Activated CD8-positive, alpha-beta memory T cell treated with anti-CD3 and anti-CD28 coated beads for 4 hours (primary cell): ENCODE measurements at places on chromosomes 2 and 18.

- no peak for DNase-seq
Observed at GRCh38 chr2:68203587-68203986, 45.9 kb downstream of the PNO1 start.

GRCh38 chr2:221293949-221294742 is 278.0 kb downstream of the EPHA4 start:
- no peak for DNase-seq

GRCh38 chr18:32975163-32975436 is 202.3 kb upstream of the KLHL14 start:
- no peak for DNase-seq

- DNase-seq: no peak
Observed at GRCh38 chr18:74529378-74529777, 4.9 kb upstream of the CNDP1 start.

DNA sequence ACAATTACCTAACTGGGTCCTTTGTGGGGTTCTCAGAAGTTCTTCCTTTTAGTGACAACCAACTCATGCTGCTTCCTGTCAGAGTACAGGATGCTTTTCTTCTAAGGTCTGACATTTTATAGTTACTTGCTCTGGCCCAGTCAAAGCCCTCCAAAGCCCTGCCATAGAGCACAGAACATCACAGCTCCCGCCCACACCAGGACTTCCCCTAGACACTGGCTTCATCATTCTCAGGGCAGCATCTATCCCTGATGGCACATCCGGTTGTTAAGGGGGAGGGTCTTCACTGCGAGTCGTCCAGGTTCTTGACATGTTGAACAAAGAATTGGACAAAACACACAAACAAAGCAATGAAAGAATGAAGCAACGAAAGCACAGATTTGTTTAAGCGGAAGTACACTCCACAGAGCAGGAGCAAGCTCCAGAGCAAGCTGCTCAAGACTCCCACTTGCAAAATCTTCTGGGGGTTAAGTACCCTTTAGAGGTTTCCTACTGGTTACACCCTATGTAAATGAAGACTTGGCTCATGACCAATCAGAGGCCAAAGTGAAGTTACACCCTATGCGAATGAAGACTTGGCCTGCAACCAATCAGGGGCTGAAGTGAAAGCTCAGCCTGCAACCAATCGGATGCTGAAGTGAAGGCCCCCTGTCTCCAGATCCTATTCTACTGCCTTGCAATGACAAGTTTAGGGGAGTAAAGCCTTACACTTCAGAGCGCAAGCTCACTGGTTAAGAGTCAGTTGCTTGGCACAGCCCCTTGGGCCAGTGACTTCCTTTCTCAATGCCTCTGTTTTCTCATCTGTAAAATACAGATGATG is 79.0 kb downstream of the HDAC4 start:
- peak; percentile 18 for DNase-seq

- no peak for DNase-seq
Observed at GRCh38 chr2:28311660-28312249, 80.9 kb upstream of the FOSL2 start.

- no peak for DNase-seq
Observed at GRCh38 chr2:172968061-172968469, 107.6 kb upstream of the MAP3K20 start.

DNA sequence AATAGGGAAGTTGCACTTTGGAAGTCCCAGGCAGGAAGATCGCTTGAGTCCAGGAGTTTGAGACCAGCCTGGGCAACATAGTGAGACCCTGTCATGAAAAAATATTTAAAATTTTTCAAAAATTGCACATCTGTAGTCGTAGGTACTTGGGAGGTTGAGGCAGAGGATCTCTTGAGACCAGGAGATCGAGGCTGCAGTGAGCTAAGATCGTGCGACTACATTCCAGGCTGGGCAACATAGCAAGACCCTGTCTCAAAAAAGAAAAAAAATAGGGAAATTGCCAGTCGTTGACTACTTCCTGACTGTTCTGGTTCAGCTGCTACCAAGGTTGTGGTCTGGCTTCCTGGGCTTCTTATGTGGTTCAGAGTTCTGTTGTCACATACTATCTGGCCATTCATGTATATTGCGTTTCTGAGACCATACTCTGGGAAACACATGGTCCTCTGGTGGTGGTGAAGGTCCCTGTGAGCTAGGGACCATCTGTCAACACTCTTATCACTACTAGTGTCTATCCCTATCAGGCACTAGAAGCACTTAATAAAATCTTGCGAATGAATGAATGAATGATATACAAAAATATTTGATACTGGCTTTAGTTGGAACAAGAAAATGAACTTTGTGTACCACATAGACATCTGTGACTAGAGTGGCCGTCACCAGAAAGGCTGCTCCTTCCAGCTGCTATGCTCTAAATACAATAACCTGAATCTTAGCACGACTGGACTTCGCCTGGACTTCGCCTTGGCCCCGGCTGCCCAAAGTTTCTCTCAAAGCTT is 861 bp upstream of the KLHL23 start:
- no peak for DNase-seq

DNA sequence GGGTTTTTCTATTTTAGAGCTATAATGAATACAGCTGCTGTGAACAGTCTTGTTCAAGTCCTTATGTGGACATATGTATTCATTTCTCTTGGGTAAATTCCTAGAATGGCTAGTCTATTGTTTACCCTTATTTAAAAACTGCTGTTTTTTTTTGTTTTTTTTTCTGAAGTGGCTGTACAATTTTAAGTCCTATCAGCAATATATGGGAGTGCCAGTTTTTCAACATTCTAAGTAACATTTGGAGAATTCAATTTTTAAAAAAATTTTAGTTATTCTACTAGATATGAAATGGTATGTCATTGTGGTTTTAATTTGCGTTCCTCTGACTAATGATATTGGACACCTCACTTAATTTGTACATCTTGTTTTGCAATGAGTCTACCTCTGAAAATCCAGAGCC is 349.7 kb downstream of the SATB2 start:
- DNase-seq: no peak

DNA sequence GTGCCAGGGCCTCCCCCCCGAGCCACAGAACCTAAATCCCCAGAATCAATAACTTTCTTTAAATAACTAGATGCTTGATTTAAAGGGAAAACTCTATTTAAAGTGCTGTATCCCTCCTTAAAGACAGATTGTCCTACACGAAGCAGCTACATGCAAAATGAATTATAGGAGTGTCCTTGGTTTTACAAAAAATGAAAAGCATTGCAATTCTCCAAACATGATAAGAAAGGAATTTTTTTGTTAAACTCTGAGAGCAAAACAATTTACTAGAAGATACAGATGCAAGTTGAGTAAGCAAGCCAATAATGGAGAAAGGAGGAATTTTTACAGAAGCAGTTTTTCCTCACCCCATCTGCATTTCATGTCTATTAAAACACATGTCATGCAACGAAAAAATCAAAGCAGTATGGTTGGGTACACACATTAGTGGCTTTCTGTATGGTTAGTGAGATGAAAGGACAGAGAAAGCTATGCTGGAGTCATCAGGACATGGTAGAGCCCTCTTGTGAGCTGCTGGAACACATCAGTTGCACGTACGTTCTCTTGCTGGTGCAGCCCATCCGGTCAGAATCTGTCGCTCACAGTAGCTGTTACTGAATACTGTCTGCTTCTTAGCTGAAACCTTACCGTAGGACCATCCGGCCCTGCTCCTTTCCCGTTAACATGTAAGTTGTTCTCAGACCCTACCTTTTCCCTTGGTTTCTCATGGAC is 25.9 kb upstream of the STEAP3 start:
- DNase-seq: no peak

- no peak for DNase-seq
Observed at GRCh38 chr2:37211212-37211611, 14.9 kb downstream of the CEBPZOS start.

GRCh38 chr2:219446101-219446504 is 11.5 kb downstream of the SPEG start:
- DNase-seq: no peak

DNA sequence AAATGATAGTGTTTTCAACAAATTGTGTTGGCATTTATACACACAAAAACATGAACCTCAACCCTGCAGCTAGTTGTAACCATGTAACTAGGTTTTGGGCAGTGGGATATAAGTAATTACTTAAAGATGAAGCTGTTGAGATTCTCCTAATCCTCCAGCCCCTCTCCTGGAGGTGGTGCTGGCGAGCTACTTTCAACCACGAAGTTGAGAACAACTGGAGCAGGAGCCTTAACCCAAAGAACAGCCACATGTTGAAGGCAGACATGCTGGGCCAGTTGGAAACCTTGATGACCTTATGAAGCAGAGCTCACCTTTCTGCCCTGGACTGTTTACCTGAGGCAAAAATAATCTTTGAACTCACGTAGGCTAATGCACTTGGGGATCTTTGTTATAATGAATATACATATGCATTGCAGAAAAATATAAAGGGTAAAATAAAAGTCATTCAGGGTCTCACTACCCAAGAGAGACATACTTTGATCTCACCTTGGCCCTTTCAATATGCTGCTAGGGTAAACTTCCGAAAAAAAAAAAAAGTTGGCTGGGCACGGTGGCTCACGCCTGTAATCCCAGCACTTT is 89.6 kb upstream of the NPAS2 start:
- no peak for DNase-seq

DNA sequence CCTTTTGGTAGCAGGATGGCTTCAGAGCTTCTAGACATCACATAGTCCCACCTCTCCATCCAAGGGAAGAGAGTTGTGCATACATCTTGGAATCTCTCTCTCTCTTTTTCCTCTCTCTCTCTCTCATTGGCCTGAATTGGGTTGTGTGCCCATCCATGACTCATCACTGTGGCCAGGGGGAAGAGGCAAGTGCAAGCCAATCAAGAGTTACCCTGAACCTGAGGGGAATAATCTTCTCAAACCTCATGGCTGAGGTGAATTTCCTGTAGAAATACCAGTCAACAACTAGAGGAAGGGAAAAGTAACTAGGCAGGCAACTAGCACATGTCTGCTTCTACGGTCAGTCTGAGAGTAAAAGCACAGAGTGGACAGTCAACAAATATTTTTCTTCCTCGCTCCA is 7.3 kb upstream of the CHN1 start:
- no peak for DNase-seq

GRCh38 chr2:175030380-175031271 is 25.4 kb upstream of the CHN1 start:
- no peak for DNase-seq

- DNase-seq: no peak
Observed at GRCh38 chr2:163182764-163183354, 344.3 kb upstream of the KCNH7 start.

GRCh38 chr2:73984203-73984921 is at the start of gene TET3:
Gene TET3 (plus strand): TSS chr2:73984910. CDS start chr2:73986404, 1,494 bp downstream.
- DNase-seq: peak; percentile 45

GRCh38 chr2:143015656-143016055 is 113.6 kb upstream of the ARHGAP15 start:
- DNase-seq: no peak

DNA sequence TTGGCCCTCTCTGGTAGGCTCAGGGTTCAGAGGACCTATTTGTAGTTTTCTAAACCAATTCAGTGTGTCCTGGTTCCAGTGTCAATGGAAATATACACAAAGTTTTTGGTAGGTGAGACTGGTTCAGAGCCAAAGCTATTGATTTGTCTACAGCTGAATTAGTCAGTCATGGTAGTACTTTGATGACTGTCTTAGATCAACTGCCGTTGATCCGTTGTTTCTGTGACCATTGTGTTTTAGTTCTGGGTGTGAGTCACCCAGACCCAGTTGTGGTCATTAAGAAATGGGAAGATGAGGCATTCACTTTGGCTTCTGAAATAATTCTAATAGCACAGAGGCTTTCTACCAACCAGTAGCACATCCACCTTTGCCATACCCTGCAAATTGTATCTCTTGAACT is 16.0 kb upstream of the RPE start:
- no peak for DNase-seq

DNA sequence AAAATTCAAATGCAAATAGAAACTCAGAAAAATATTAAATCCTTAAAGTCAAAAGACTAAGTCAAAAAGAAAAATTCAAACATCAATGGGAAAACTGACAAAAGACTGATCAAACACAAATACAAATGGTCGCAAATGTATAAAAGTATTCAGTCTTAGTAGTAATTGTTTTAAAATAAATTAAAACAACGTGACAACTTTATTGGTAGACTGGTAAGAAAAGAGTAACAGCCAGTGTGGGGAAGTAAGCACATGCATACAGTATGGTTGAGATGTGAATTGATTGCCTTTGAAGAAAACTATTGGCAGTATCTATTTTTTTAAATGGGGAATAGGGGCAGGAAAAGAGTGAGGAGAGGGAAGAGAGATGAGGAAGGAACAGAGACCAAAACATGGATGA is 9.8 kb downstream of the TMEM131 start:
- DNase-seq: no peak

DNA sequence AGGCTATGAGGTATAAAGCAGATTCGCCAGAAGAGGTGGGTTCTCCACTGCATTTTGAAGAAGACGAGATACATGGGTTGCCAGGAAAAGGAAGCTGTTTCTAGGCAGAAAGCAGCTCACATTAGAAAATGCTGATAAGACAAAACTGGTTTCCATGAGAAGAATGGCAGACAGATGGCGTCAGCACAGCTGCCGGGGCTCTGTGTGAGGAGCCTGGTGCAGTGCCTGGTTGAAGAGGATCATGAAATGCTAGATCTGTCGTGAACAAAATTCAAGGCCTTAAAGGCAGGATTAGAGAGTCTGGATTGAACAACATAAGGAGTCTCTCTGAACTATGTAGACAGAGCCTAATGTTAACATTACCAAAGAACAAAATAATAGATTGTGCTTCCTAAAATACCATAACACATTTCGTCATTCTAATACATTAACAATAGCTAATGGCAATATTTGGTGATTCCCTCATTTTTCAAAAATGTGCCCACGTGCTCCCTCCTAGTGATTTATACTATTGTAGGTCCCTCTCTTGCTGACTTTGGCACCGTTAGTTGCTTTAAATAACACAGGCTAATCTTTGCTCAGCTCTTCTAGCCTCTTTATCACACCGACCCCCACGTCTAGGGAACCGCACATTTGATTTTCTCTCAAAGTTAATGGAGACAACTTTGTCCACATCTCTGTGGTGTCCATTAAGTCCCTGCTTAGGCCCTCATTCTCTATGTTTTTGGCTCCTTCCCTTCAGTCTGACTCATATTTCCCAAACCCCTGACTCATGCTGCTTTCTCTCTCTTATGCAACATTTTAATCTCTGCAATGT is 38.2 kb downstream of the EFEMP1 start:
- DNase-seq: no peak

GRCh38 chr18:5286525-5286924 is 9.0 kb downstream of the ZBTB14 start:
- DNase-seq: no peak

GRCh38 chr2:67867735-67868134 is 195.1 kb downstream of the C1D start:
- DNase-seq: no peak

DNA sequence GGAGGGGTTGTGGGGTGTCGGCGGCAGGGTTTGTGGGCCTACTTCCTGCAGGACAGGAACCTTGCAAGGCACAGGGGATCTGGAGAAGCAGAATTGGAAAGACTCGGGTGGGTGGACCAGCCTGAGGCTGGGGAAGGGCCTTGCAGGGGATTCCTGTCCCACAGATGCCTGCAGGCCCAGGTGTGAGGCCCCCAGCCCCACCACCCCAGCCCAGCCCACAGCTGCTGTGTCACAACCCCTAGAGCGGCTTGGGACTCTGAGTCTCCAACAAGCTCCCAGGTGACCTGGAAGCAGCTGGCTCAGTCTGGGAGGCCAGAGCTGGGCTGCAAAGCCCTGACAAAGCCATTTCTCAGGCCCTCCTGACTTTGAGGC is 93.1 kb downstream of the ZFP36L2 start:
- no peak for DNase-seq

- DNase-seq: no peak
Observed at GRCh38 chr2:2810504-2810903, 479.4 kb upstream of the MYT1L start.

- no peak for DNase-seq
Observed at GRCh38 chr2:6576302-6576701, 289.4 kb downstream of the CMPK2 start.
